ENCODE measurements at places on chromosomes 7 and 10.
A peak's percentile ranks its signal among the peaks of the same experiment; 100 is the strongest.

GRCh38 chr7:74040101-74040790 is 12.3 kb downstream of the ELN start:
- DNase-seq = no peak

DNA sequence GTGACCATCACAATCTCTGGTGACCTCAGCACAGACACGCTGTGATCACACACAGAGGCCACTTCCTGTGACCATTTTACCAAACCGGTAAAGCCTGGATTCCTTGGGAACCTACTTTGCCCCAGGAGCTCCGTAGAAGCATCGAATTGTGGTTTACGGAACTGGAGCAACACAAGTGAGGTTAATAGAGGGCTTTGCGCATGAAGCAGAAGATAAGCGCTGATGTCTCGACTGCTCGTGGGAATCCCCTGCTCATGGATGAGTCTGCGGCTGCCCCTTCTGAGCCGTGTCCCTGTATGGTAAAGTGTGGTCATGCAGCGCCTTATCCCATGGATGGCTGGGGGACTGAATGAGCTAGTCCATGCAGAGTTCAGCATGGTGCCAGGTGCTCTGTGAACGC is 53.6 kb downstream of the VIPR2 start:
- no peak for DNase-seq

GRCh38 chr10:99742701-99743100 is 10.7 kb downstream of the CUTC start:
- DNase-seq = no peak

- DNase-seq = no peak
These were observed 29.0 kb downstream of the UPP1 start for GRCh38 chr7:48118041-48118440.

DNA sequence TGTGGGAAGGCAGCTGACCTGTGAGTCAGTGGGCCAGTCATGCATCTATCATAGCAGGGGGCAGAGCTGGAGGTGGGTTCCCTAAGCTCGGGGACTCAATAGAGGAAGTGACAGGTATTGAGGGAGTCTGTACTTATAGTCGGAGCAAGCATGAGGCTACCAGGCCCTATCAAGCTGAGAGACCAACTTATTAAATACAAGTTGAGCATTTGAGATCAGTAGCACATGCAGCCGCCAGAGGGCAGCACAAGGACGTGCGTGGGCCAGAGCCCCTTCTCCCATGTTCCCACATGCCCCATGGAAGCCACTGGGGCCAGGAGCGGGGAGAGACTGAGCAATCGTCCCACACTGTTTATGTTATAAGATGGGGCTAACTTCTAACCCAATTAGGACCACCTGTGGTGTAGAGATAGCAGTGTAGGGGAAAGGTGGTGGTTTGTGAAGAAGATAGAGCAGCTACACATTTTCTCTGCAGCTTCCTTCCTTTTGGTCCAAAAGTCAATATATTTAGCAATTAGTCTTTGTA is 13.0 kb upstream of the STK31 start:
- DNase-seq = no peak

DNA sequence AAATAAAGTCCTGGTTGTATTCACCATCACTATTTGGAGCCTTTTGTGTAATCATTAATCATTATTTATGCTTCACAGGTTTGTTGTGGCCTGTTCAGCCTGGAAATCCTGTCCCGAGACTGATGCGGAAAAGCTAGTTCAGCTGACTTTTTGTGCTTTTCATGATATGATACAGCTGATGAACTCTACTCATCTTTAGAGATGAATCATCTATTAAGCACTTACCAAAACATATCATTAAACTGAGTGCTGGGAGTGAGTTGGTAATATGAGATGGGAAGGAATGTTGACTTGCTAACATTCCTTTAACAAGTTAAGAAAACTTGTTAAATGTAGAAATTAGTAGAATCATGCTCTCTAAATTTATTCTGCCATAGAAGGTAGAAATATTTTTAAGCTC is 53.0 kb downstream of the CROT start:
- DNase-seq = peak; percentile 6

GRCh38 chr10:114748241-114748640 is 73.3 kb upstream of the FHIP2A start:
- DNase-seq = no peak

DNA sequence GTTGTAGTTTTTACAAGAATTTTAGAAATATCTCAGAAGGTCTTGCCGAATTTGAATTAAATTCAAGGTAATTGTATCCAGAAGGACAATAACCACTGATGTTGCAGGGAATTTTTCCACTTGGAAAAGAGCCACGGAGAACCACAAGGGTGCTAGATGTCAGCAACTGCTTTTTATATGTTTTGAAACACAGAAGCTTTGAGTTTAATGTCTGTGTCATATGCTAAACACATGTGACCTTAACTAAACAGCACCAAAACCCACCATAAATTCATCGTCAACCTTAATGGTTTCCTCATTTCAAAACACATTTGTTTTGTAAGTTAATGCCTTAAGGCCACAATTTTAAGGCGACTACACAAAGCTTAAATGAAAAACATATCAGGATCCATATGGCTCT is 106.9 kb downstream of the COL28A1 start:
- DNase-seq = no peak

DNA sequence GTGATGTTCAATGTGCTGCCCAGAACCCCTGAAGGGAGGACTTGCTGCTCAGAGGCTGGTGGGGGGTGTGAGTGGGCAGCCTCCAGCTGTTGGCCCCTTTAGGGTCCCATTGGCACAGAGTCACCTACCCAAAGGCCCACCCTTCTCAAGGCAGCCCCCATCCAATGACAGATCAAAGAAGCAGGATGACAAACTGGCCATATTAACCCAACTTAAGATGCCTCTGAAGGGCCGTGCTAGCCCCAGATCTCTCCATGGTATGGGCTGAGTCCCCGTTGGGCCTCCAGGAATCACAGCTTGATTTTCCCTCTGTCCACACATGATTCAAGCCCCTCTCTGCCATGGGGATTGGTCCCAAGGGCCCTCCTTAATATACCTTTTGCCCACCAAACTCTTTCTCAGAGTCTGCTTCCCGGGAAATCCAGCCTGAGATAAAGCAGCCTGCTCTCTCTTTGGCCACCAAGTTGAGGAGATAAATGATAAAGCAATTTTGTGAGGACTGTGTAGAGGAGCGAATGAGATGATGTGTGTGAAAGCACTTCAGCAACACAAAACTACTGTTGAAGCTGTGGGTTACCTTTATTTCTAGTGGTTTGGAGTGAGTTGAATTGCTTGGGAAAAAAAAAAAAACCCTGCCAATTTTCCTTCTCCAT is 38.2 kb upstream of the C10orf71 start:
- no peak for DNase-seq

DNA sequence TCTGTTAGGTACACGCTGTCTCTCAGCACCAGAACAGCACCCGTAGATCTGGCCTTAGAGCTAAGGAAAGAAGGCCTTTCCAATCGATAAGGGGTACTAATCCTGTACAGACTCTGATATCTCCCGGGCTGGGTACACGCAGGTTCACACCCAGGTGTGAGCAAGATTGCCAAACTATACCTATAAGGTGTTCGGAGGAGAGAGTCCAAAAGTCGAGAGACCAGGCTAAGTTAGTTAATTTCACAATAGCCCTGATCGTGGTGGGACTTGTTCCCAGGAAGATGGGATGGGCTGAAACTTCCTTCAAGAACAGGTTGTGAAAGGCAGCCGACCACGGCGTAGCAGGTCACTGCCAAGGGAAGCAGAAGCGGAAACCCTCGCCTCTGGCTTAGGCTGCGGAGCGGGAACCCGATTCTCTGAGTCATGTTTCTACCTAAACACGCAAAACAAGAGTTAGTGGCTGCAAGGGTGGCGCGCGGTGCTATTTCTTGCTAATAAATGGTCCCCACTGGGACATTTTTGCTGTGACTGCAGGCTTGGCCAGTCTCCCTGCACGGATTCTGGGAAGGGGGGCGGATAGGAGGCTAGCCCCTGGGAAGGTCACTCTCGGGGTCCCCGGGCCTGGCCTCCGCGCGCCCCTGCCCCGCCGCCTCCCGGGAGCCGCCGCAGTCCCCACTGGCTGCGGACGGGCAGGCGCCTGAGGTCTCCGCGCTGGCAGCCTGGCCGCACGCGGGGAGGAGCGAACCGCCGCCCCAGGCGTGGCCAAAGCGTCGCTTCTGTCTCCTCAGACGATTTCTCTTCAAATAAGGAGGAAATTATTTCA is 75.4 kb upstream of the PDSS1 start:
- no peak for DNase-seq

GRCh38 chr7:138663725-138664710 is 37.1 kb downstream of the SVOPL start:
- no peak for DNase-seq

DNA sequence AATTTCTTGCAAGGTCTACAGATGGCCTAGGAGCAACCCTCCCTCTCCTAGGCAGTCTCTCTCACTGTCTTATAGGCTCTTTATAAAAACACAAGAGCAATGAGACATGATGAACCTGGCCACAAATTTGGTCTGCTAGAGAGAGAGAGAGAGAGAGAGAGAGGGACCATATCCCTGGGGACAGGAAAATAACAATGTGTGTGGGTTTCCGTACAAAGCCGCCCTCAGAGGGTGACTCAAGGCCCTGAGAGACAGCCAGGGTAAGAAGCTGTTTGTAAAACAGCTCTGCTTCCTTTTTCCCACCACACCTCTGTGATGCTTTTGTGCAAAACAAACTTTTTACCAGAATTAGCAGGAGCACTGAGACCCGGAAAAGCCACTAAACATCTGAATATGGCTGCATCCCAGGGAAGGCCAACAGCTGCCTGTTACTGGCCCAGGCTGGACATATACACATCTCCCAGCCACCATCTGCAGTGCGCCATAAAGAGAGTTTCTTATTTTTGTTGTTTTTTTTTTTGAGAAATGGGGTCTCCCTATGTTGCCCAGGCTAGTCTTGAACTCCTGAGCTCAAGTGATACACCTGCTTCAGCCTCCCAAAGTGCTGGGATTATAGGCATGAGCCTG is 18.4 kb downstream of the GIMAP5 start:
- DNase-seq = no peak

DNA sequence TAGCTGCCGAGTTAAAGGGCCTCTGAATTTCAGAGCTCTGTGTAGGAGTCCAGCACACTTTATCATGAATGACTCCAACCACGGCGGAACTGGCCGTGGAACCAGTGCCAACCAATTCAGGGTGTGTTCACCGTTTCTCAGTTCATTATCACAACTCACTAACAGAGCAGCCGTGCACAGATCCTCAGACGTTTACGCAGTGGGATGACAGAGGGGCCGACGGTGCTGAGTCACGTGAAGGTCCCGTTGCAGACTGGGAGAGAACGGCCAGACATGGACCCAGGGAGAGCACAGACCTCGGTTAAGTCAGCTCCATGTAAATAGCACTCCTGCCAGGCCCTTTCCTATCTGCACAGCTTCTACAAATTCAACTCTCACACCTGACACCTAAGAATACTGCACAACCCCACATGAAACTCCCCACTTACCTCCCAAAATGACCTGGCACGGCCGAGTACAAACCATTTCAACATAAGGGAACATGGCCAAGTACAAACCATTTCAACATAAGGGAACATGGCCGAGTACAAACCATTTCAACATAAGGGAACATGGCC is 95.5 kb downstream of the DIP2C start:
- no peak for DNase-seq

DNA sequence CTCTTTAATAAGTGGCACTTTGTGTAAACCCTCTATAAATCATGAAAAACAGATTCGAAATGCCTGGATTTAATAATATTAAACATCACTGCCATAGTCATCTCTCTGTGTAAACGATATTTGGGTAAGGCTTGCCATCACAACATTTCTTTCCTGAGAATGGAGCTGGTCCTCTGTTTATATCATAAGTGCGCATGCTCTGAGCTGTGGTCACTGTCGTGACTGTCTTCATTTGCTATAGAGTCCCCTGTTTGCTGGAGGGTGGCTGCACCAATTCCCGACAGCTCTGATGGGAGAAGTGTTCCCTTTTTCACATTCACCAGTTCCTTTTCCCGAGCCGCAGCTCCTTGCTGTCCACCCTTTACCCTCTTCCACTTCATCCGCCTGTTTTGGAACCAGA is 50.4 kb upstream of the AGMO start:
- DNase-seq = no peak

DNA sequence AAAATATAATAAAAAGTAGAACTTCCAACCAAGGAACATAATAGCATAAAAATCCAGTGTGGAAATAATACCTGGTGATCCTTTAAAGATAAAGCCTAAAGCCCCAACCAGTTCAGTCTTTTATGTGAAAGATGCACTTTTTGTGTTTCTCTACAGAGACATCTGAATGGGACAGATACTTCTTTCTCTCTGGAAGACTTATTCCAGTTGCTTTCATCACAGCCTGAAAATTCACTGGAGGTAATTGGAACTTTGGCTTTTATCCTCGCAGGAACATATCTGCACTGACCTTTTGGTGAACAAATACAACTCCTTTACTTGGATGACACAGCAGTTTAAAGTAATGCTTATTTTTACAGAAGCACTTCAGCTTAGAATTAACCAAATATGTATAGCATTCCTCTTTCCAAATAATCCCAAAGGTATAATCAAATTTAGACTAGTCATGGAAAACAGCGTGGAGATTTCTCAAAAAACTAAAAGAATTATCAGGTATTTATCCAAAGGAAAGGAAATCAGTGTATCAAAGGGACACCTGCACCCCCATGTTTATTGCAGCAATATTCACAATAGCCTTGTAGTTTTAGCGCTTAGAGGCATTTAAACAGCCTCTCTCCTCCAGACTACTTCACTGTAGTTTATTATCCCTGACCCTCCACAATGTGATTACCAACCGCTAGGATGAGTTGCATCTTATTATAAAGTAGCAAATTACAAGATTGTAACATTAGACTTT is 16.8 kb downstream of the HNRNPA2B1 start:
- no peak for DNase-seq

DNA sequence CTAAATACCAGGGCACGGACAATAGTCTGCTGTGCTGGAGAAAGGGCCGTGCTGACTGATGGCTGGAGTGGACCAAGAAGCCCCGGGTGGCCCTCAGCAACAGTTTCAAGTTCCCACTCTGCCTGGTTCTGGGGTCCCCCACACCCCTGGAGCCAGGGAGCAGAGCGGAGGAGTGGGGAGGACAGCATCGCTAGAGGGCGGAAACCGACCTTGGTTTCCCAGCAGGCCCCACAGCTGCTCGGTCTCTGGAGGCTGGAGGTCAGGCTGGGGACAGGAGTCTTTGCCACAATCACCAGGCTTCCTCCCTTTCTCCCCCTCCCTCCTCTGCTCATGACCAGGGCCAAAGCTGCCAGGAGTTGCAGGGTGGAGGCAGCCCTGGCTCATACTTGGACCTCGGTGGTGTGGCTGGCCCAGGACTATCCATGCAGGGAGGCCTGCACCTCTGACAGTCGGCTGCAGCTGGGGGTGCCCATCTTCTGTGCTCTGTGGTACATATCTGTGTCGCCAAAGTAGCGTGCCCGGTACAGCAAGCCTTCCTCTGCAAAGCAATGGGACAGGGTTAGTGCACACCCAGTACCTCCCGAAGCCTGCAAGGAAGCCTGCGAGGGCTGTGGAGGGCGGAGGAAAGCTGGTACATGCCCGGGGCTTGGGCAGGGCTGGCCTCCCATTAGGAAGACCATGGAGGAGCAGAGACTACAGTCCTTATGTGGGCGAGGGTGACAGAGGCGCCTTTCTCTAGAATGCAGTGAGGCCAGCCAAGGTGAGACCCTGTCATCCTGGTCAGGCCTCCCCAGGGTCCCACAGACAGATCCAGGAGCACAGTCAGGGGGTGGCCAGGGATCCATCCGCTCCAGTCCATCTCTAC is 19.1 kb downstream of the DNAJB12 start:
- DNase-seq = no peak

- DNase-seq = no peak
These were observed 236.4 kb upstream of the GPR26 start for GRCh38 chr10:123429706-123430221.
